ENCODE measurements at places on chromosomes 3 and 15. TPM values are rescaled to one million over a fixed set of nuclear protein-coding genes. Genes with fewer than 3 reads are reported as not detected.

The STRA6 gene
- total RNA-seq, result 66.5 TPM

The FBXW12 gene
- not detected for total RNA-seq

The DUOXA2 gene
- not detected for total RNA-seq

The CCR8 gene
- not detected for total RNA-seq

The SCG5 gene
- total RNA-seq, result 2.3 TPM

The GOLGA6L9 gene
- 2.1 TPM for total RNA-seq

The MEX3B gene
- 2.9 TPM for total RNA-seq

The RAD51 gene
- 23.7 TPM for total RNA-seq

The ZNF620 gene
- 2.0 TPM for total RNA-seq

The RASL12 gene
- 0.17 TPM for total RNA-seq

All from A549 treated with dexamethasone at 1 μM for 4 hours (cell line).